Progenitor cell of endocrine pancreas (in vitro differentiated cells): ENCODE measurements at places on chromosomes 11 and 22.

GRCh38 chr22:48491451-48491941, 1336.2 kb downstream of the BRD1 start:
- H3K27ac ChIP-seq = no peak overlapping the region
- H3K36me3 ChIP-seq = no peaks in the 10 kb centered on the region
- peaks cover 3% of the 10 kb centered on the region for H3K4me1 ChIP-seq
- peak overlapping the region; percentile 40 for H3K4me3 ChIP-seq
- DNase-seq = no peak

DNA sequence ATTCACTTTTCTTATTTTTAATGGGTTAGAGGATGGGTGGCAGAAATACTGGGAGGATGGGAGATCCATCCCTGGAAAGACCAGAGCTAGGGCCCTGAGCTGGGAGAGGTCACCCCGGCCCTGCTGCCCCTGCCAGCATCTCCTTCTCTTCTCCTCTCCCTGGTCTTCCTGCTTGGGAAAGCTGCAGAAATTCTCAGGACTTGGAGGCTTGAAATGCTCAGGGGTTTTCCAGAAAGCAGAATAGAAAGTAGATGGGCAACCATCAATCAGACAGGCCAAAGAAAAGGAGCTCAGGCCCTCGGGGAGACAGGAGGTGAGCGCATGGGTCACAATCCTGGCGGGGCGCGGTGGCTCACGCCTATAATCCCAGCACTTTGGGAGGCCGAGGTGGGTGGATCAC, 1.5 kb downstream of the APOBEC3H start:
- H3K36me3 ChIP-seq = no peaks in the 10 kb centered on the region
- H3K4me1 ChIP-seq = peaks cover 2% of the 10 kb centered on the region
- H3K4me3 ChIP-seq = no peak overlapping the region

GRCh38 chr11:69294571-69295078, 670 bp downstream of the MYEOV start:
- no peak for DNase-seq
- no peaks in the 10 kb centered on the region for H3K36me3 ChIP-seq
- no peak overlapping the region for H3K4me3 ChIP-seq
- H3K27me3 ChIP-seq = peaks cover 6% of the 10 kb centered on the region

DNA sequence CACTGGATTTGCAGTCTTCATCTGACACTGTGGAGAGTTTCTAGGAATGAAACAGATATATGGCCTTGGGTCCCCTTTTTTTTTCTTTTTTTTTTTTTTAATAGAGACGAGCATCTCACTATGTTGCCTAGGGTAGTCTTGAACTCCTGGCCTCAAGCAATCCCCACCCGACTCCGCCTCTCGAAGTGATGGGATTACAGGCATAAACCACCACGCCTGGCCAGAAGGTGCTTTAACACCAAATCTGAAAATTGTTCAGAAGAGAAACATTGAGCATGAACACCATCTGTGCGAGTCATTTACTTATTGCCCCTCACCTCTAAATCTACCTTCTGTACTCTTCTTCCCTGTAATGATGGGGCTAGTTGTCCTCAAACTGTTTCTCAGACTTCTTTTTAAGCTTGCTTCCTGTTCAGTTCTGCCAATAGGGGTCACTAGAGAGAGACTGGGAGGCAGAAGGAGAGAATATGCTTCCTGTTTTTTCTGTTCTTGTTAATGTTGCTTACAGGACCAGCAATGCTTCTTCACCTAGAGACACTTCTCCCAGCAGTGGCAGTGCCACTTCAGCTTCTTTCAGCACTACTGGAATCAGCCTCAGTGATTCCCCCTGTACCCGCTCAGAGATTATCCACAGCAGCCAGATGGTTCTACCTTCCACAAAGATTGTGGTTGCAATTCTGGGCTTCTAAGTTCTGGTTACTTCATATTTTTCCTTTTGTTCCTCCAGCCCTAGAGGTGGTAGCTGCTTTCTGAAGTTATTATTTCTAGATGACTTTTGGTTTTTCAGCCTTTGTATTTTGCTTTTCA, 20.8 kb upstream of the ZBED5 start:
- no peak overlapping the region for H3K27ac ChIP-seq
- H3K4me3 ChIP-seq = no peak overlapping the region
- H3K4me1 ChIP-seq = no peaks in the 10 kb centered on the region
- DNase-seq = no peak
- H3K36me3 ChIP-seq = peaks cover under 1% of the 10 kb centered on the region

DNA sequence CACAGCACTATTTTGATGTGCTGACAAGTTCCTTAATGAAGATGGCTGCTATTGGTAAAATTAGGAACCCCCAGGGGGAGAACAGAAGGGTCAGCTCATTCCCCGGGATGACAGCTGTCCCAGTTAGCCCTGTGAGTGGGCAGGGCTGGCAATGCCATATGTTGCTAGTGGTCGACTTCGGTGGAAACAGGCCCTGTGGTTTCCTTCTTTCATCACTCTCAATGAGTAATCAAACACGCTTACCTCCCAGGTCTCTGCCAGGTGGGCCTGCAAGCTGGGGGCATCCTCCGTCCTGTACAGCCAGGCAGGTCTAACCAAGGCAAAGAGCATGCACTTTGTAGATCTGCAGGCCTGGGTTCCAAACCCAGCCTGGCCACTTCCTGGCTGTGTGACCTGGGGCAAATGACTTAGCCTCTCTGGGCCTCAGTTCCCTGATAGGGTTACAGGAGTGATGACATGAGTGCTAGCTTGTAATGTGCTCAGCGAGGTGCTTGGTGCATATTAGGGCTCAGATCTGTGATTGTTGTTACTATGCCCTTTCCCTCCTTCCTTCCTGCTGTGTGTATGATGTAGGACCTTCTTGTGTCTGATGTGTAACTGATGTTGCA, 85.2 kb downstream of the TSPAN18 start:
- no peak for DNase-seq
- H3K27ac ChIP-seq = peak overlapping the region; percentile 62
- peaks cover 3% of the 10 kb centered on the region for H3K27me3 ChIP-seq
- peaks cover 2% of the 10 kb centered on the region for H3K36me3 ChIP-seq
- peaks cover 21% of the 10 kb centered on the region for H3K4me1 ChIP-seq

- H3K27me3 ChIP-seq = no peaks in the 10 kb centered on the region
- H3K4me1 ChIP-seq = peaks cover 16% of the 10 kb centered on the region
- no peak for DNase-seq
- no peak overlapping the region for H3K27ac ChIP-seq
Observed at GRCh38 chr11:13461291-13461690, 1.7 kb downstream of the BTBD10 start.

GRCh38 chr11:33709466-33709865, 8.8 kb upstream of the C11orf91 start:
- H3K4me3 ChIP-seq = no peak overlapping the region
- H3K36me3 ChIP-seq = peaks cover 23% of the 10 kb centered on the region
- H3K27me3 ChIP-seq = no peaks in the 10 kb centered on the region
- peaks cover 9% of the 10 kb centered on the region for H3K4me1 ChIP-seq

- peaks cover 12% of the 10 kb centered on the region for H3K4me1 ChIP-seq
- no peak overlapping the region for H3K4me3 ChIP-seq
- H3K27ac ChIP-seq = no peak overlapping the region
- H3K36me3 ChIP-seq = no peaks in the 10 kb centered on the region
- H3K27me3 ChIP-seq = no peaks in the 10 kb centered on the region
- no peak for DNase-seq
Observed at GRCh38 chr11:83012168-83013067, 59.3 kb downstream of the RAB30 start.

DNA sequence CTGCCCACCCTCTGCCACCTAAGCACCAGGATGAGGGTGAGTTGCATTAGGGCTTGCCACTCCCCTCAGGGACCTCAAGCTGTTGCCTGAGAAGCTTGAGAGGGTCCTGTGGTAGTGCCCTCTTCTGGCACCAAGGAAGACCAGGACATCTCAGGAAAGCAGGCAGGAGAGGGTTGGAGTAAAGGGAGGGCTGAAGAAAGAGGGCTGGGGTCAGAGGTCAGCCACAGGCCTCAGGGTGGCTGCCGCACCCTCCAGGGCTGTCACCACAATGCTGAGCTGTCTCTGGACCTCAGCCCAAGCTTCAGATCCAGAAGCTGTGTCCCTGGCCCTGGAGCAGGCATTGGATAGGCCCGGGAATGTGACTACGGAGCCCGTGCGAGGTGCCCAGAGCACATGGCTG, 4.1 kb downstream of the SAC3D1 start:
- H3K4me3 ChIP-seq = no peak overlapping the region
- H3K4me1 ChIP-seq = peaks cover 1% of the 10 kb centered on the region
- no peaks in the 10 kb centered on the region for H3K27me3 ChIP-seq
- H3K36me3 ChIP-seq = peaks cover 8% of the 10 kb centered on the region
- no peak for DNase-seq

GRCh38 chr11:122559734-122560382, 95.7 kb upstream of the UBASH3B start:
- H3K36me3 ChIP-seq = no peaks in the 10 kb centered on the region
- H3K4me3 ChIP-seq = no peak overlapping the region
- no peaks in the 10 kb centered on the region for H3K4me1 ChIP-seq
- peaks cover 15% of the 10 kb centered on the region for H3K27me3 ChIP-seq

DNA sequence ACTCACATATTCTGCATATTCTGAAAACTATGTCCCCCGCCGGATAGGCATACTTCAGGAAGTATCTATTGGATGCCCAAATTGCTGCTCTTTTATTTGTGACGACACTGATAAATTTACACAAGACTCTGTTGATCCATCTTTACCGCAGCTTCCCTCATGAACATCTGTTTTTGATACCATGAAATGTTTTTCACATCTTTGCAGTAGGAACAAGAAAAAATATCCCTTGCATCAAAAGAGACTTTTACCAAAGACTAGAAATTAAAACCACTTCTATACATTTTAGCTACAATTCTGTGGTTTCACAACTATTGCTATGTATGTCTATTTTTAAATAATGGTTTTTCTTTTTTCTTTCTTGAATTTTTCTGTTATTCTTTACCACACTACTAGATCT, 15.3 kb downstream of the POU2AF2 start:
- DNase-seq = no peak
- H3K27me3 ChIP-seq = no peaks in the 10 kb centered on the region
- no peaks in the 10 kb centered on the region for H3K36me3 ChIP-seq
- peaks cover 6% of the 10 kb centered on the region for H3K4me1 ChIP-seq
- H3K4me3 ChIP-seq = no peak overlapping the region

- H3K27ac ChIP-seq = no peak overlapping the region
- DNase-seq = no peak
- no peaks in the 10 kb centered on the region for H3K36me3 ChIP-seq
- no peaks in the 10 kb centered on the region for H3K4me1 ChIP-seq
- H3K27me3 ChIP-seq = peaks cover 6% of the 10 kb centered on the region
Observed at GRCh38 chr11:102806296-102806695, 8.3 kb upstream of the MMP1 start.

DNA sequence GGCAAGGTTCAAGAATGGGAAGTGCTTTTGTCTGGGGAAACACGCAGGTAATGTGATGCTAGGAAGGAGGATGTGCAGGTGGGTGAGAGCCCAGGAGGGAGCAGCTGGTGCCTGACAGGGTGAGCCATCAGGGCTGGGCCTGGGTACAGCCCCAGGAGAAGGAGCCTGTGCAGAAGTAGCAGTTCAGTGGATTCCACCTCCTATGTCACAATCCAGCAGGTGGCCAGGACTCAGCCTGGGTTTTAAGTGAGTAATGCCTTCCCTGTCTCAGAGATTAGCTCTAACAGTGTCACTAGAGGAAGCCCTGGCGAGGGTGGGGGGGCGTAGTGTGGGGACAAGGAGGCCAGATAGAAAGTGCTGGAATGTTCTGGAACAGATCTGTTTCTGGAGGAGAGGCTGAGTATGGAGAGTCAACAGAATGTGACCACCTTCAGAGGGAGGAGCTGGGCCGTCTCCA, 8.1 kb downstream of the RIC8A start:
- DNase-seq = no peak
- peaks cover 9% of the 10 kb centered on the region for H3K36me3 ChIP-seq
- no peak overlapping the region for H3K4me3 ChIP-seq
- no peaks in the 10 kb centered on the region for H3K27me3 ChIP-seq

DNA sequence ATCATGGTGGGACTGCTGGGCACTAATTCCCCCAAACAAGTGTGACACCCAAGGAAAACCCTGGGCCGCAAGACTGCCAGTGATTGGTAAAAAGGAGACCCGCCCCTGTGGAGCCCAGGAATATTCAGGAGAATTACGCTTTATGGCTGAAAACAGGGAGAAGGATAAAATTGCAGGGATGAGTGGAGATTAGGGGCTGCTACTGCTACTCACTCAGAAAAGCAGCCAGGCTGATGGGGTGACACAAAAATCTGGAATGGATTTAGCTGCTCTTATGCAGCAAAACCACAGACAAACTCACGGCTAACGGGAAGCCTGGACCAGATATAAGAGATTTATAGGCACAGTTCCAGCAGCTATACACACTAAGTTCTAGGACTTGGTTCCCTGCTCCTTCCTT, 4.4 kb upstream of the FBXO3 start:
- peaks cover 7% of the 10 kb centered on the region for H3K4me1 ChIP-seq
- no peak for DNase-seq
- H3K4me3 ChIP-seq = no peak overlapping the region
- H3K27ac ChIP-seq = no peak overlapping the region

DNA sequence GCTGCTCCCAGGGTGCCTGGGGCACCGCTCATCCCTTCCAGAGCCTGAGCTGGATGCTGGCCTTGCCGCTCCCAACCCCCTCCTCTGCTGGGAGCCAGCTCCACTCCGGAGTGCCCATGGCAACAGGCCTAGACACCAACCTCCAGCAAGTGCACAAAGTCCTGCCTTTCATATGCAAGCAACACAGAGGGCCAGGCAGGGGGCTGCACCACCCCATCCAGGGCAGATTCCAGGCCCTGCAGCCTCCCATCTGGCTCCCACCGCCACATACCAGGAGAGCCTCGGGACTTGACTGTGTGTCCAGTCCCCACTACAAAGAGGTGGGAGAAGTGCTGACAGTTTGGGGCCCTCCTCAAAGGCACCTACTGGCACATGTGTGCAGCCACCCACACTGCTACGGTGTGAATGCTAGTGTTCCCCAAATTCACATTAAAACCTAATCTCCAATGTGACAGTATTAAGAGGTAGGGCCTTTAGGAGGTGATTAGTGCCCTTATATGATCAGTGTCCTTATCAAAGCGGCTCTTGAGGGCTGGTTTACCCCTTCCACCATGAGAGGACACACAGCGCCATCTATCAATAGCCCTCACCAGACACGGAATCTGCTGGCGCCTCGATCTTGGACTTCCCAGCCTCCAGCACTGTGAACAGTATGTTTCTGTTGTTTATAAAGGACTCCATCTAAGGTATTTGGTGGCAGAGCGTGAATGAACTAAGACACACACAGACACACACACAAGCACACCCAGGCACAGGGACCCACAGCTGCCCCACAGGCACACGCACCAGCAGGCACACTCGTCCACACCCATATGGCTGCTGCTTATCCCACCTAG, 16.2 kb downstream of the ARVCF start:
- H3K36me3 ChIP-seq = peaks cover 10% of the 10 kb centered on the region
- peak overlapping the region; percentile 84 for H3K27ac ChIP-seq
- peaks cover 20% of the 10 kb centered on the region for H3K4me1 ChIP-seq
- DNase-seq = no peak
- no peak overlapping the region for H3K4me3 ChIP-seq

DNA sequence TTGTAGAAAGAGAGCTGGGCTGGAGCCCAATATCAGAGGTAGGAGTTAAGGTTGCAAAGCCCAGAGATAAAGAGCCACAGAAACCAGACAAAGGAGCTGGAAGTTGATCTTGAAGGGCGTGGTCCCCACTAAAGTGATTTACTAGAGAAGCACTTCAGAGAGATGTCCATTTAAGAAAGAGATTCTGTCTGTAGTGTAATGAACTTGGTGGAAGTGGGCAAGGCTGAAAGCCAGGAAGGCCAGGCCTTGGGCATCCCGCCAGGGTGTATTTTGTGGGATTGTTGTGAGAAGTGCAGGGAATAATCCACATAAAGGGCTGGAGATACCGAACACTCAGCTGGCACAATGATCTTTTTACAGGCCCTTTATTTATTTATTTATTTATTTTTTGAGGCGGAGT, 1398.8 kb downstream of the TBC1D22A start:
- no peak overlapping the region for H3K27ac ChIP-seq
- DNase-seq = no peak
- H3K36me3 ChIP-seq = no peaks in the 10 kb centered on the region
- H3K27me3 ChIP-seq = peaks cover 38% of the 10 kb centered on the region
